ENCODE measurements at places on chromosomes 7 and 10.

GRCh38 chr7:11833431-11833830 is 1.4 kb upstream of the THSD7A start:
- DNase-seq, result no peak

- no peak for DNase-seq
Observed at GRCh38 chr10:73093922-73094850, 2.5 kb downstream of the P4HA1 start.

GRCh38 chr10:69232252-69232651 is 12.1 kb downstream of the HKDC1 start:
- DNase-seq, result no peak

GRCh38 chr7:40658729-40659128 is 523.9 kb downstream of the SUGCT start:
- DNase-seq, result no peak

GRCh38 chr7:37113661-37114355 is 334.9 kb downstream of the ELMO1 start:
- DNase-seq, result no peak

GRCh38 chr10:122544493-122544892 is 16.1 kb upstream of the DMBT1 start:
- DNase-seq, result no peak
